ENCODE measurements at places on chromosomes 13 and 19.

DNA sequence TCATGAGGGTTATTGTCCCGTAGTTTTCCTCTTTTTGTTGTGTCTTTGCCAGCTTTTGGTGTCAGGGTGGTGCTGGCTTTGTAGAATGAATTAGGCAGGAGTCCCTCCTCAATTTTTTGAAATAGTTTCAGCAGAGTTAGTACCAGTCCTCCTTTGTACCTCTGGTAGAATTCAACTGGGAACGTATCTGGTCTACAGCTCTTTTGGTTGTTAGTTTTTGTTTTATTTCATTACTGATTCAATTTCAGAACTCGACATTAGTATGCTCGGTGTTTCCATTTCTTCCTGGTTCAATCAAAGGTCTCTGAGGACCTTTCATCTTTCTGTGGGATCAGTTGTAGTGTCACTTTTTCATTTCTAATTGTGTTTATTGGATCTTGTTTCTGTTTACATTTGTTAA is 1237.0 kb upstream of the PCDH9 start:
- DNase-seq, result no peak

- peak; percentile 76 for DNase-seq
Observed at GRCh38 chr19:872266-872951, 12.9 kb downstream of the CFD start.

DNA sequence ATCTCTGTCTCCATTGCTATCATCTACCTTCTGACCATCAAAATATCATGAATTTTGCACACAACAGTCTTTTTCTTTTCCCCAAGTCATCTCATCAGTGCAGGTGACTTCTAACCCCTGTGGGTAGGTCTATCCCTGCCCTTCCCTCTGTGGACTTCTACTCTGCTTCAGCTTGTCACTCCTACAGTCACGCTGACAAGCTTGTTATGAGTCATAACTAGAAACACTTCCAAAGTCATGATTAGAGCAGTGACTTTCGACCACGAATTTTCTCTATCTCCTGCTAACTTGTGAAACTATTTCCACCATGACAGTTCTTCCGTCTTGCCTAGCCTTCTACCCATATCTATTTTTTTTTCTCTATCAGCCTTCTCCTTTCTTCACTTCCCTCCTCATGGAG is 343.7 kb upstream of the ARGLU1 start:
- no peak for DNase-seq

DNA sequence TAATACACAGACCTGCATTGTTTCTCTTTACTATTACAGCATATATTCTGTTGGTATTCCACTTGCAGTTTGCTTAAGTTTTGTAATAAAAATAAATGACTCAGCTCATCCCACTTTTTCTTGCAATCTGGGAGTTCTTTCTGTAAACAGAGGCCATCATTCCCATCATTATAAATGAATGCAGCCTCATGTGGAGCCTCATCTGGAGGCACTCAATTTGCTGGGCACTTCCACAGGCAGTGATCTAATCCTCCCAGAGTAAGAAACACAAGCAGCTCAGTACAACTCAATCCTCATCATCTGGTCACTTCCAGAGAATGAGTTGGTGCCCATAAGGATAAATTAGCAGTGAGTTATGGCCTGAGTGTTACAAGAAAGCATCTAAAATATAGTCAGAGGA is 2801.9 kb downstream of the PCDH9 start:
- no peak for DNase-seq

DNA sequence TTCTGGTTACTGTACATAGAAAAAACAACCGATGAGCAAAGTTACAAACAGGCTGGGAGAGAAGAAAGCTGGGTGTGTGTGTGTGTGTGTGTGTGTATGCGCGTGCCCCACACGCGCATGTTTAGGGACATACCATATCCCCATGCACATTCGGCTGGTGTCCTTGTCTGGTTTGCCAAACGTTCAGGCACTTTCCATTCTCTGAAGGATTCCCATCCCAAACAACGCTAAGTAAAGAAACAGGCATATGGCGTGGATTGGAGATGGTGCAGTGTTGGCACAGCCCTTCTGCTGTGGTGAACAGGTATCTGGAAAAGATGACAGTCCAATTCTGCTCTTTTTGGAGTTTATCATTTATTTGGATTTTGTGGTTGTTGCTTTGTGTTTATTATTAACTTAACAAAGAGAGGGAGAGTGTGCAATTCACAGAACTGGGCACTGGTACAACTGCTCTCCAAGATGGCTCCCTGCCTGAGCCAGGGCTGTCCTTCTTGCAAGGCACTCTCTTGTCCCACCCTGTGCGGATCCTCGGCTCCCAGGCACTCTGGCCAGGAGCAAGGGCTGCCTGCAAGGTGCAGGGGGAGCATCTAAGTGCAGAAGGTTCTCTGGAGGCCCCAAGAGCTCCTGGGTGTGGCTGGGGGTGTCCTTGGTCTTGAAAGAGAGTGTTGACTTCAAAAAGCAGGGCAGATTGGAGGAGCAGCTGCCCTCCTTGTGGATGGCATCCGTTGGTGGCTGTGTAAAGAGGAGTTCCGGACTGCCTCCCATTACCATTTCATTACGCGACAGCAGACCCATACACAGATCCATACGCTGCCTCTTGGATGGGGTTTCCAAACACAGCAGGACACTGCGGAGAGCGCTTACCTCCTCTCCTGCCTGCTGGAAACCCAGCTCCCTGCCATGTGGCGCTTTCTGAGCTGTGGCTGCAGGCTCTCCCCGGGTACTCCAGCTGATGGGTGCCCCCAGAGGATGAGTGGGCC is 263.1 kb downstream of the ZNF536 start:
- no peak for DNase-seq

DNA sequence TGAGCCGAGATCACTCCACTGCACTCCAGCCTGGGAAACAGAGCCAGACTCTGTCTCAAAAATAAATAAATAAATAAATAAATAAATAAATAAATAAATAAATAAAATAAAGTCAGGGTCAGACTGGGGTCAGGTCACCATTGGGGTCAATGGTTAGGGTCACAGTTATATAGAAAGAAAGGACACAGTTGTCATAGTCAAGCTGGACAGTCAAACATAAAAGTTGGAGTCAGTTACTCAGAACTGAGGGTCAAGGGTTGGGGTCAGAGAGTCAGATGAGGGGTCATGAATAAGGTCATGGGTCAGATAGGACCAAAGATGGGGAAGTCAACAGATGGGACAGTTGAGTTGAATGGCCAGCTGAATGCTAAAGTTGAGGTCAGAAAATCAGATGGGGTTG is 16.7 kb upstream of the EPOR start:
- no peak for DNase-seq

GRCh38 chr19:5690955-5691821 is 1.1 kb downstream of the RPL36 start:
- no peak for DNase-seq

GRCh38 chr19:42284591-42285341 is 15.7 kb downstream of the CIC start:
- no peak for DNase-seq

- no peak for DNase-seq
Observed at GRCh38 chr13:20991741-20992520, 69.5 kb downstream of the LATS2 start.

DNA sequence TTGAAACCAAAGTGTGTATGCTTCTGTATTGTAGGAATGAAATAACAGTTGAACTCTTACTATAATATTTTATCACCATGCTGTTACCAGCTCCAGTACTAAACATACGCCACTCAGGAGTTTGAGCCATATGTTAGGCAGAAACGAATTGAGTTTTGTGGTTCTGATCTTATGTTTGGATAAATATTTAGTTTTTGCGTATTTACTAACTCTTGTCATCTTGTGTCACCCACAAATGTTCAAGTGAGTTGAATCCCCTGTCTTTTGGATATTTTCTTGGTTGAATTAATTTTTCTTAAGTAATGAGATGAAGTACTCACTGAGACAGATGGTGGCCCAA is 1.5 kb downstream of the FNDC3A start:
- no peak for DNase-seq

GRCh38 chr19:8334458-8335342 is 8.4 kb downstream of the KANK3 start:
- peak; percentile 78 for DNase-seq

- no peak for DNase-seq
Observed at GRCh38 chr13:40920826-40921225, 98.3 kb downstream of the ELF1 start.

DNA sequence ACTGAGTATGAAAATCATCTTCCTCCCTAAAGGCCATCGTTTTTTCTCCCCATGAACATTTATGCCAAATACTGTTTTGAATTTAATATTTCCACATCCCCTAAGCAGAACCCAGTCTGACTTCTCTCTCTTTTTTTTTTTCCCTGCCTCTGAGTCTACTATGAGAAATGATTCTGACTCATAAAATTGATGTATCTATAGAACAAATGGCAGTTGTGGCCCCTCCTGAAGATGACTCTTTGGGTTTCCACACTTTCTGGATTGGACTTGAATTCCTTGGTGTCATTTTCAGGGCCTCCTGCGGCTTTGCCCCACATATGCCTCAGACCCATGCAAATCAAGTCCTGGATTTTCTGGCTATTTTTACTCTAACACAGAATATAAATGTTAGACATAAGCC is 22.7 kb upstream of the NAXD start:
- DNase-seq, result no peak

GRCh38 chr19:12797141-12797587 is 4.4 kb downstream of the PRDX2 start:
- no peak for DNase-seq

DNA sequence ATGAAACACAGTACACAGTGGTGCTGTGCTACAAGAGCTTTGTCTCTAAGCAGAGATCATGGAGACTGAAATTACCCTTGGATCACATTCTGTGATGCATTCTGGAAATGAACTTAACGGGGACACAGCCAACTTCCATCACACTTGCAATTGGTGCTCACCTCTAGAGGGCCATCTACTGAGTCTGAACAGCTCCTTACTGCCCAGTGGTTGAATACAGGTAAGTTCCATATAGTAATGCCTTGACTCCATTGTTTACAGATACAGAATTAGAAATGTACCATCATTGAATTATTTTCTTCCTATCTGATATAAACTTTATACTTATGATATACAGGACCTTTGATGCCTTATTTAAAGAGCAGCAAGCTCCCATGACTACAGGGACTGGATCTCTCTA is 686.4 kb downstream of the PCDH9 start:
- DNase-seq, result peak; percentile 62

GRCh38 chr19:39951686-39952085 is 17.3 kb upstream of the FCGBP start:
- no peak for DNase-seq

- DNase-seq, result no peak
Observed at GRCh38 chr13:74770361-74770760, 636.2 kb upstream of the KLF12 start.

- DNase-seq, result no peak
Observed at GRCh38 chr19:29499921-29500590, 25.7 kb upstream of the VSTM2B start.
